ENCODE measurements at places on chromosomes 4 and X. TPM values are rescaled to one million over a fixed set of nuclear protein-coding genes. Genes with fewer than 3 reads are reported as not detected.

DNA sequence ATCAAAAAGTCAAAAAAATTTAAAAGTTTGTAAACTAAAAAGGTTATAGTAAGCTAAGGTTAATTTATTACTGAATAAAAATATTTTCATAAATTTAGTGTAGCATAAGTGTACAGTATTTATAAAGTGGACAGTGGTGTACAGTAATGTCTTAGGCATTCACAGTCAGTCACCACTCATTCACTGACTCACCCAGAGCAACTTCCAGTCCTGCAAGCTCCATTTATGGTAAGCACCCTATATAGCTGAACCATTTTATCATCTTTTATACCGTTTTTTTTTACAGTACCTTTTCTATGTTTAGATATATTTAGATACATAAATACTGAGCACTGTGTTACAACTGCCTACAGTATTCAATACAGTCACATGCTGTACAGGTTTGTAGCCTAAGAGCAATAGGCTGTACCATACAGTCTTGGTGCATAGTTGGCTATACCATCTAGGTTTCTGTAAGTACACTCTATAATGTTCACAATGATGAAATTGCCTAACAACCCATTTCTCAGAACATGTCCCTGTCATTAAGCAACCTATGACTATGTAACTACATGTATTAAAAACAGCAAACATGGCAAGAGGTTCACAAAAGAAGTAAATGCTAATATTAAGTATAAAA, 18.6 kb downstream of the ACSL4 start:
- H3K4me1 ChIP-seq: peaks cover 42% of the 10 kb centered on the region
- no peak for DNase-seq
- H3K4me3 ChIP-seq: no peak overlapping the region
- H3K36me3 ChIP-seq: no peaks in the 10 kb centered on the region

GRCh38 chr4:162499478-162499877, 335.7 kb upstream of the FSTL5 start:
- H3K27me3 ChIP-seq: peaks cover 3% of the 10 kb centered on the region
- no peak overlapping the region for H3K4me3 ChIP-seq
- no peak for DNase-seq
- H3K27ac ChIP-seq: no peak overlapping the region
- no peaks in the 10 kb centered on the region for H3K4me1 ChIP-seq
- no peaks in the 10 kb centered on the region for H3K36me3 ChIP-seq

- no peaks in the 10 kb centered on the region for H3K4me1 ChIP-seq
- no peak overlapping the region for H3K27ac ChIP-seq
- H3K4me3 ChIP-seq: no peak overlapping the region
- no peaks in the 10 kb centered on the region for H3K36me3 ChIP-seq
- H3K27me3 ChIP-seq: no peaks in the 10 kb centered on the region
Observed at GRCh38 chr4:126233483-126233882, 918.7 kb downstream of the FAT4 start.

GRCh38 chrX:23826653-23827052, 43.7 kb downstream of the SAT1 start:
- H3K4me3 ChIP-seq: no peak overlapping the region
- H3K27me3 ChIP-seq: no peaks in the 10 kb centered on the region
- no peaks in the 10 kb centered on the region for H3K36me3 ChIP-seq
- H3K27ac ChIP-seq: no peak overlapping the region
- H3K4me1 ChIP-seq: no peaks in the 10 kb centered on the region

- H3K36me3 ChIP-seq: no peaks in the 10 kb centered on the region
- no peak overlapping the region for H3K4me3 ChIP-seq
- DNase-seq: no peak
- peaks cover 7% of the 10 kb centered on the region for H3K4me1 ChIP-seq
- no peaks in the 10 kb centered on the region for H3K27me3 ChIP-seq
Observed at GRCh38 chrX:154892296-154892695, 6.1 kb downstream of the F8A1 start.

DNA sequence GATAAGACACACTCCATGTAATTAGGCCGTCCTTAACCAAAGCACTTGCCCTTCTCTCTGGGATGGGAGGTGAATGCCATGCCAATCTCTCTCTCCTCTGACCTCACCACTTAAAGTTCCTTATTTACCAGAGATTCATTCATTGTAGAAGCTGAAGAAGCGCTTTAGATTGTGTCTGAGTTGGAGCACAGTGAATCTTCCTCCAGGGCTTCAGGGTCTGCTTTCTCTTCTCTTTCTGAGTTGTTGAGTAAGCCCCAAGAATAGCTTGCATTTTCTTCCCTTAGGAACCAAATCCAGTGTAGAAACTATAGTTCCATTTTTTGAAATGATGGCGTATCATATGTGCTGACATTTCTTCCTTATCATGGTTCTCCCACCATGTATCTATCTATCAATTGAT, 104.5 kb upstream of the MAML3 start:
- peaks cover 9% of the 10 kb centered on the region for H3K4me1 ChIP-seq

- no peak for DNase-seq
- no peak overlapping the region for H3K4me3 ChIP-seq
- no peak overlapping the region for H3K27ac ChIP-seq
- no peaks in the 10 kb centered on the region for H3K27me3 ChIP-seq
- H3K36me3 ChIP-seq: no peaks in the 10 kb centered on the region
Observed at GRCh38 chrX:84729408-84729807, 227.2 kb upstream of the HDX start.

- H3K36me3 ChIP-seq: peaks cover 45% of the 10 kb centered on the region
- no peaks in the 10 kb centered on the region for H3K27me3 ChIP-seq
- H3K27ac ChIP-seq: peak overlapping the region; percentile 94
- H3K4me1 ChIP-seq: peaks cover 47% of the 10 kb centered on the region
- no peak for DNase-seq
- H3K4me3 ChIP-seq: peak overlapping the region; percentile 87
Observed at GRCh38 chr4:143186649-143187048, 1.9 kb downstream of the USP38 start.

DNA sequence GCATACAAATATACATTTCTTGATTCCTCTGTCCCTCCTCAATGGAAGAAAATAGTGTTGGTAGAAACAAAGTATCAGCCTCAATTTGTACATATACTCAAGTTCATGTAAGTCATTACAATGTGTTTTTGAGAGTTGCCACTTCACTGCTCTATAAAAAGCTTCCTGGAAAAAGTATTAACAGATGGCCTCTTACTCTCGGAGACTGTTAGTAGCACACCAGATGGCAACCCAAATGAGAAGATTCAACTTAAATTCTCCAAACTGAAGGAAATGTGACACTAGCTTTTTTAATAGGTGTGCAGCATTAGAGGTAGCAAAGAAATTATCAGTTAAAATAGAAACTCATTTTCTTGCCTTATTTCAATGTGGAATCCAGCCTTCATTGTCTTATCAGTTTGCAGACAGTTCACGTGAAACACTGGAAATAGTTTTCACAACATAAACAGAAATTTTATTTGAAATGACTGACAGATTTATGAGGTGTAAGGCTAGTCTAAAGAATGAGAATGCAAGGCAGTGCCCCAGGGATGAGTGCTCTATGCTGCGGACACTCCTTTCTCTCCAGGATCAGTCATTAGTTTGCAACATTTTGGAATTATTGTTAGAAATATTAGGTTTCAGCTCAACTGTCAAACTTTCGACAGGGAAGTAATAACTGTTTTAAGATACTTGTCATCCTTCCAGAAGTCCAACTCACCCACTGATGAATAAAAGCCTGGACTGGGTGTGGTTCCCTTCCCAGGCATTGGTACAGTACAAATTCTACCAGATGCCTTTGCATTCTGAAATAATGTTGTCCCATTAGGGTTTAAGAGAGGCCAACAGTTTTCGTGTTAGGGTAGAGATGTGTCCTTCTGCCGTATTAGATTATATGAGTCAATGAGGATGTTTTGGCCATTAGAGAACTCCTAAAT, 50.9 kb downstream of the IDS start:
- no peak for DNase-seq
- no peaks in the 10 kb centered on the region for H3K4me1 ChIP-seq
- no peak overlapping the region for H3K4me3 ChIP-seq
- H3K36me3 ChIP-seq: no peaks in the 10 kb centered on the region

- H3K4me1 ChIP-seq: no peaks in the 10 kb centered on the region
- no peak overlapping the region for H3K27ac ChIP-seq
- no peak overlapping the region for H3K4me3 ChIP-seq
- no peak for DNase-seq
Observed at GRCh38 chr4:98969878-98970785, 25.4 kb upstream of the METAP1 start.

- no peaks in the 10 kb centered on the region for H3K36me3 ChIP-seq
- no peak overlapping the region for H3K27ac ChIP-seq
- peaks cover 15% of the 10 kb centered on the region for H3K27me3 ChIP-seq
- no peaks in the 10 kb centered on the region for H3K4me1 ChIP-seq
- no peak for DNase-seq
Observed at GRCh38 chr4:80235451-80235850, 31.0 kb upstream of the FGF5 start.

GRCh38 chr4:147408189-147408588, 72.7 kb upstream of the EDNRA start:
- DNase-seq: no peak
- no peaks in the 10 kb centered on the region for H3K36me3 ChIP-seq
- no peaks in the 10 kb centered on the region for H3K4me1 ChIP-seq
- H3K27me3 ChIP-seq: no peaks in the 10 kb centered on the region

- H3K4me1 ChIP-seq: no peaks in the 10 kb centered on the region
- no peak for DNase-seq
- H3K27me3 ChIP-seq: peaks cover 7% of the 10 kb centered on the region
- H3K36me3 ChIP-seq: no peaks in the 10 kb centered on the region
- H3K4me3 ChIP-seq: no peak overlapping the region
Observed at GRCh38 chr4:108959491-108959890, 196.6 kb upstream of the ETNPPL start.

DNA sequence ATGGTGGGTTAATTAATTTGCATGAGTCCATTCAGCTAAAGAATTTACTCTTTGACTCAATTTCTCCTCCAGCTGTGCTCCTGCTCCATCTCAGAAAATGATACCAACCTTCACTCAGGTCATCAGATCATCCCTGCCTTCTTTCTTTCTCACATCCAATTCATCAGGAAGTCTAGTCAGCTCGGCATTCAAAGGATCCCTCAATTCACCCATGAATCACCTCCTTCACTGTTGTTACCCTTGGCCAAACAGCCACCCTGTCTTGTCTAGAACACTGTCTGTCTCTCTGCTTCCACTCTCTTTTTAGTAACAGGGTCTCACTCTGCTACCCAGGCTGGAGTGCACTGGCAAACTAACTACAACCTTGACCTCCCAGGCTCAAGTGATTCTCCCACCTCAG, 337.4 kb upstream of the SFRP2 start:
- peaks cover 9% of the 10 kb centered on the region for H3K27me3 ChIP-seq
- no peak for DNase-seq
- no peaks in the 10 kb centered on the region for H3K36me3 ChIP-seq
- no peak overlapping the region for H3K27ac ChIP-seq
- no peaks in the 10 kb centered on the region for H3K4me1 ChIP-seq
- H3K4me3 ChIP-seq: no peak overlapping the region

SMAD1 gene
- 2.9 TPM for total RNA-seq

SSX1 gene
- not detected for total RNA-seq

ANTXR2 gene
- 12.6 TPM for total RNA-seq

TAF7L gene
- not detected for total RNA-seq

TMPRSS11A gene
- not detected for total RNA-seq

Measured in activated CD4-positive, alpha-beta memory T cell treated with anti-CD3 and anti-CD28 coated beads for 36 hours (primary cell).